ENCODE measurements at places on chromosomes 6 and 20. TPM values are rescaled to one million over a fixed set of nuclear protein-coding genes. Genes with fewer than 3 reads are reported as not detected.

The RPRD1B gene
- total RNA-seq, result 34.3 TPM

The ETV7 gene
- not detected for total RNA-seq

The CLPSL1 gene
- not detected for total RNA-seq

The VSX1 gene
- not detected for total RNA-seq

The NFATC2 gene
- 0.47 TPM for total RNA-seq

The HCK gene
- total RNA-seq, result 3.3 TPM

The KHDC1 gene
- 4.1 TPM for total RNA-seq

The CCN6 gene
- total RNA-seq, result not detected

The ARMC12 gene
- 0.47 TPM for total RNA-seq

The GGT7 gene
- total RNA-seq, result 19.0 TPM

GRCh38 chr6:15183979-15184378 is 61.9 kb upstream of the JARID2 start:
- no peak for DNase-seq

DNA sequence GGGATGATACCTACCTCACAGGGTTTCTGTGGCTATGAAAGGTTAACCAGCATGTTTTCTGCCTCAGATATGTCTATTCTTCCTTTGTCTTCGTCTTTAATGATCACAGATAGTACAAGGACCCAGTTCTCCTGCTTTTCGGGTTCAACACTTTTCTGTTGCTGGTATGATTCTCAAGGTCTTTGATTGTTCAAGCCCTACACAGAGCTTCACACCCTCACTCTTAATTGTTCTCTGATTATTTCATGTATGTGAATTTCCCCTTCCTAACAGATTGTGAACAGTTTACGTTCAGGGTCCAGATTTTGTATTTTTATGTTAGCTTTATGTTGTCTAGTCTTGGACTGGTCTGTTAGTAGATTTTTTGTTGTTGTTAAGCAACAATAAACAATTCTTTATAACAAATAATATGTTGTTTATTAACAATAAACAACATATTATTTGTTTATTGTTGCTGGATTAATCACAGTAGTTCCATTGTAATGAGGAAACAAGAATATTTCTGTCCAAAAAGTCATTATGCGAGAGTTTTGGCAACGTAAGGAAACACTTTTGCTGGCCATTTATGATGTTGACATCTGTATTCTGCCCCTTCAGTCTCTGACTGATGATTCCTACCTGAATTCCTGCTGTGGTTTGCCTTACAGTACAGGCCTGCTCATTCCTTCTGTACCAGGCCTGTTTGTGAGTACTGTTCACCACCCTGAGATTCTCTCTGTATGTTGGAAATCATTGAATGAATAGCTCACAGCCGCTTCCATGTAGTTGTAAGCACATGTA is 27.2 kb upstream of the TULP4 start:
- DNase-seq, result no peak

- no peak for DNase-seq
Measured at GRCh38 chr6:89693207-89693606, 54.7 kb upstream of the LYRM2 start.

DNA sequence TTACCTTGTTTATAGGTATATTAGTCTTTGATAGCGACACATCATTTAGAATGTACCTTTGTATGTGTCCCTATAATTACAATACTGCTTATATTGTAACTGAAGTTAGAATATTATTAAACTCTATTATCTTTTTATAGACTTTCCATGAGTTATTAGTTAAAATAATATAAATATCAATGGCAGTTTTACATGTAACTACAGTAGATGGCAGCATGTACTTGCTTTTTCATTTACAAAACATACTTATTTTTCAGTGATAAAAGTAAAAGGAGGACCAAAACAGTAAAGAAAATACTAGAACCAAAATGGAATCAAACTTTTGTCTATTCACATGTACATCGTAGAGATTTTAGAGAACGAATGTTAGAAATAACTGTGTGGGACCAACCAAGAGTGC is 364.3 kb downstream of the RIMS1 start:
- DNase-seq, result no peak

DNA sequence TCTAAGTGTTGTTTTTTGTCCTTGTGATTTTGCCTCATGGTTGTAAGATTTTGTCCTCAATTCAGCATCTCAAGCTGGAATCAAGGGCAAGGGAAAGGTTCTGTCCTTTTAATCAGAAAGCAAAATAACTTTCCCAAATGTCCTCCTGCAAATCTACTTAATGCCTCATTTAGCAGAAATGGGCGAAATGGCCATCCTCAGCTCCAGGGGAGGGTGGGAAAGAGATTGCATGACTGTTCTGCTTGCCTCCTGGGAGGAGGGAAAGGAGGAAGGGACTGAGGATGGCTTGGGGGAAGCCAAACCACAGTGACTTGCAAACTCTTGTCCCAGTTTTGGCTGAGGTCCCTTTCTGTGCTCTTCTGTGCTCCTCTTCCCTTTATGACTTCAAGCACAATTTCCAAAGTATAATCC is 43.4 kb downstream of the TNFAIP3 start:
- no peak for DNase-seq

- DNase-seq, result no peak
Measured at GRCh38 chr6:149211046-149211571, 106.4 kb upstream of the TAB2 start.

GRCh38 chr6:9138936-9139335 is 703.6 kb upstream of the SLC35B3 start:
- DNase-seq, result no peak

- no peak for DNase-seq
Measured at GRCh38 chr6:132479131-132479530, 33.8 kb downstream of the STX7 start.

- peak; percentile 11 for DNase-seq
Measured at GRCh38 chr6:138307816-138308730, 69.6 kb upstream of the SMIM28 start.

DNA sequence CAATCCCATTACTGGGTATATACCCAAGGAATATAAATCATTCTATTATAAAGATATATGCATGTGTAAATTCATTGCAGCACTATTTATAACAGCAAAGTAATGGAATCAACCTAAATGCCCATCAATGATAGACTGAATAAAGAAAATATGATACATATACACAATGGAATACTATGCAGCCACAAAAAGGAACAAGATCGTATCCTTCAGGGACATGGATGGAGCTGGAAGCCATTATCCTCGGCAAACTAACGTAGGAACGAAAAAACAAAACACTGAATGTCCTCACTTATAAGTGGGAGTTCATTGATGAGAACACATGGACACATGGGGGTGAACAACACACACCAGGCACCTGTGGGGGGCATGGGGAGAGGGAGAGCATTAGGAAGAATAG is 156.7 kb downstream of the RNGTT start:
- no peak for DNase-seq

DNA sequence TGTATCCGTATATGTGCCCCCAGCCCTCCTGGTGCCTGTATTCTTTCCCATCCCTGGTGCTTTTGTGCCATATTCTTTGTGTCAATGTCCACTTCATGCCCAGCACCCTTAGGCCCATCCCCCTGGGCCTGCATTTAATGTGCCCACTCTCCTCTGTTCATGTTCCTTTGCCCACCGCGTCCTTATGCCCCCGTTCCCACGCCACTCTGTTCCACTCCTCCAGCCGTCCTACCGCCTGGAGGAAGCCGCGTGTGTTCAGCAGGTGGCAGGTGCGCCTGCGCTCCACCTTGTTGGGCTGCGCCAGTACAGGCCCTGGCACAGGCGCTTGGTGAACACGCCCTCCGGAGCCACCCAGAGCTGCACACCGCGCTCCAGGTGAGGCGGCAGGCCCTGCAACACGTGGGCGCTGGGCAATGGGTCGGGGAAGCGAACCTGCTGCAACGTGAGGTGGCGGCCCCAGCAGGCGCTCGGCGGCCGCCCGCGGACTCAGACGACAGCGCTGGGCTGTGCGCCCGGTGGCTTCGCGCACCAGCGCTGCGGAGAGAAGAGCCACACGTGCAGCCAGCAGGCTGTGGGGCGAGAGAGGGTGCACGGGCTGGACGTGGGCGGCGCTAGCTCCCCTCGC is 4.0 kb upstream of the FOXS1 start:
- DNase-seq, result no peak

DNA sequence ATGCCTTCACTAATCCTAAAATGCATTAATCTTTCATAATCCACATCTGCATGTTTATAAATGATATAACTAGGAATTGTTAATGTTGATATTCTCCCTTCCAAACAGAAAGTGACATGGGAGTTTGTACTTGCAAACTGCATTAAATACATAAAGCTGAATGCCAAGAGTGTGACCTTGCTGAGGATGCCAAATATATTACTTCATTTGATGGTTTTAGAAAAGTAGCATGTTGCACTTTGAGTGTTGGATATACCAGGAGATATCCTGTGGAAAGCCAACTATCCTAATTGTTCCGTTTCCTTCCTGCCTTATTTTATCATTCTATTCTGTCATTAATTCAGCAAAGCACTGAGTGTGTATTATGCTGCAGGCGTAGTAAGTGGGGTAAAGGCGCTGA is 229.8 kb downstream of the TMEM242 start:
- no peak for DNase-seq

- no peak for DNase-seq
Measured at GRCh38 chr6:90314514-90314913, 17.9 kb upstream of the BACH2 start.

- DNase-seq, result no peak
Measured at GRCh38 chr6:42105156-42105648, 37.2 kb downstream of the C6orf132 start.

DNA sequence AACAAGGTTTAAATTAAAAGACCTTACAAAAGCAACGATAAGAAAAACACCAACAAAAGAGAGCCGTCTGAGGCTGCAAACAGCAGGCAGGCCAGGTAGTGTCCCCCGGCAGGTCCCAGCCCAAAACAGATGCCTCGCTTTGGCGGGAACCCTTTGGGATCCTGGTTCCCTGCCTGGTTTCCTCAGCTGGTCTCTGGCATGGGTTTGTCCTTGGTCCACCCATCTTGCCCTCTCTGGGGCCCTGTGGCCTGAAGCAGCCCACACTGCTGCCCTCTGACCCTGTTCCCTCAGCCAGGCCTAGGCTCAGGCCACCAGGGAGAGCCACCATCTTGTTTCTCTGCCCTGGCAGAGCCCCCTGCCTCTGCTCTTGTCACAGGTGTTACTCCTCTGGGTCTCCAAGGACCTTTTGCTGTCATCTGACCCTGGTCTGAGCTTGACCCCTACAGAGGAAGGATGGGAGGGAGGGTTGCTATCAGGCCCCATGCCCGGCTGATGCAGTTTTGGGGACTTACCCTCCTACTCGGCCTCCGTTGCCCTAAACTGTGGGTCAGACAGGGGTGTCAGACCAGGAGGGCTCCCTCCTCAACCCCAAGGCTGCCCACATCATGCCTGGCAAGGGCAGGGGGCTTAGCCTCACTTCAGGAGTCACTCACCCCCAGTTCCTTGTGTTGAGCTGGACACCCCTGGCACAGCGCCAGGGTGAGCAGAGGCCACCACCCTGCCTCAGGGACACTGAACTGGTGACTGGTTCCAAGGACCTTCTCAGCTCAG is 30.6 kb upstream of the GRM4 start:
- DNase-seq, result no peak

GRCh38 chr20:40462566-40462965 is 226.5 kb downstream of the MAFB start:
- DNase-seq, result no peak

DNA sequence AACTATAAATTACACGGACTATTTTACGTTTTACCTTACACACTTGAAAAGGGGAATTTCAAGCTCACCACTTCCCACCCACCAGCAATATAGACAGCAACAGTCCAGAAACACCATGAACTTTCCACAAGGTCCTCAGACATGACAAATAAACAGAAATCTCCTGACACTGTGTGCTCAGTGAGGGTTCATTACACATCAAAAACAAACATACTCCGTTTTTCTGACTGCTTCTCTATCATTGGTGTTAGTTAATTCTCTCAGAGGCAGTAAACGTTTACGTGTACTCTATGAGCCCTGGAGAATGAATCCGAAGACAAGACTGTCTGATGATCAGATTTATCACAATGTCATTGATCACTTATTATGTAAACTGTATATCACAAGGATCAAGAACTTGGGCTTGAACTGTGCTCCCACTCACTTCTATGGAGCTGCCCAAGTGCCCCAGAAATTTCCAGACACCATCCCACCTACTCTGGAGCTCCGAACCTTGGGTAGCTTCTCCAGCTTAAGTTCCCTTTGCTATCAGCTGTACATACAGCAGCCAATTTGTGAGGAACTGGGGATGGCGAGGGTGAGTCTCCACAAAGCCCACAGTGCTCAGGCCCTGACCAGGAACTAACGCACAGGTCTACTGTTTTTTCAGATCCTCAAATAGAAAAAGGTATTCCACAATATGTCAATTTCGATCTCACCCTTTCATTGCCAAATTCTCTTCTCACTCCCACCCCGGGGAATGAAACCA is 86.0 kb downstream of the ALDH8A1 start:
- DNase-seq, result no peak

- DNase-seq, result no peak
Measured at GRCh38 chr6:115091461-115091860, 748.6 kb upstream of the HS3ST5 start.

GRCh38 chr20:62209850-62210495 is 10.1 kb downstream of the HRH3 start:
- no peak for DNase-seq

GRCh38 chr20:49534255-49534712 is 33.7 kb downstream of the PTGIS start:
- DNase-seq, result no peak

DNA sequence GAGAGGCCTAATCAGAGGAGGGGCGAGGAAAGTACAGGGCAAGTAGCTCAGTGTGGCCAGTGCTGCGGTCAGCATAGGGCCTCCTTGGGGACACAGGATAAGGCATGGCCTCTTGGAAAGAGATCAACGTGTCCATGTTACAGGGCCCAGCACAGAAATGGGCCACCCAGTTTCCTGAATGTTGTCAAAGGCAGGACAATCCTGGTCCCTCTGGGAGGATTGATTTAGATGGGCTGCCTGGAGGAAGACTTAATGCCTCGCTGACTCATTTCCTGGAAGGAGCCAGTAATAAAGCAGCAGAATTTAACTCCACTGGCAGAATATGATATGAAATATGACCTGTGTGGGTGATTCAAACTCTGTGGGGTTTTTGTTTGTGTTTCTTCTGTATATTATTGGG is 16.6 kb downstream of the DDO start:
- DNase-seq, result no peak

DNA sequence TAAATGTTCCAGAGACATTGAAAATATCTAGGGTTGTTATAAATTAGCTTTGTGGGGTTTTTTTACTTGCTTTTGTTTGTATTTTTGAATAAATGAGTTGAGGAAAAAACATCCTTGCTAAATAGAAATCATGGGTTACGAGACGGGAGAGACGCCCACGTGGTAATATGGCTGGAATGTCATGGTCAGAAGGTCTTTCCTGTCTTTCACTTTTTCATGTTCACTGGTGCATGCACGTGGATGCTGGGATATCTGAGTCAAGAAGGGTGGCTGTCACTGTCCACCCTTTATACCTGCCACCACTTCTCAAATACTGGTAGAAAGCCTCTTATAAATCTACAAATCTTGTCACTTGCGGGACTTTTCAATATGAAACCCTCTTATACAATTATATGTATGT is 258.7 kb upstream of the AGPAT4 start:
- no peak for DNase-seq

- no peak for DNase-seq
Measured at GRCh38 chr6:94953867-94954631, 623.3 kb upstream of the MANEA start.
